Cortex of kidney (tissue), 1 donor: ENCODE measurements at places on chromosomes 13 and 19.

- DNase-seq: no peak
Observed at GRCh38 chr13:79395881-79396280, 10.2 kb downstream of the RBM26 start.

DNA sequence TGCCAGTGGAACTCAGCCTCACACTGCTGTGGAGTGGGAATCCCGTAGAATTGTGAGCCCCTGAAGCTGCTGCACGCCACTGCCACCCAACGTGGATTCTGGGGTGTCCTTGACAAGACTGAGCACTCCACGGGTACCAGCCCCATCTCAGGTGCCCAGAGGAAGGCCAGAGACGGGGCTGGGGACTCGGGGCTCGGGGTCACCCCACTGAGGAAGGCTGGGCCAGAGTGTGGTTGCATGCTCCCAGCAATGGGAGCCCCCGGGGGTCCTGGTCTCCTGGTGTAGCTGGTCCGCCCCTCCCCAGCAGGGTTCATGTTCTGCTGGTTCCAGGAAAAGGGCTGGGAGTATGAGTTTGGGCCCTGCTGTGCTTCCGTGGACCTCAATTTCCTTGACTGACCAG is 15.2 kb downstream of the DAPK3 start:
- no peak for DNase-seq

DNA sequence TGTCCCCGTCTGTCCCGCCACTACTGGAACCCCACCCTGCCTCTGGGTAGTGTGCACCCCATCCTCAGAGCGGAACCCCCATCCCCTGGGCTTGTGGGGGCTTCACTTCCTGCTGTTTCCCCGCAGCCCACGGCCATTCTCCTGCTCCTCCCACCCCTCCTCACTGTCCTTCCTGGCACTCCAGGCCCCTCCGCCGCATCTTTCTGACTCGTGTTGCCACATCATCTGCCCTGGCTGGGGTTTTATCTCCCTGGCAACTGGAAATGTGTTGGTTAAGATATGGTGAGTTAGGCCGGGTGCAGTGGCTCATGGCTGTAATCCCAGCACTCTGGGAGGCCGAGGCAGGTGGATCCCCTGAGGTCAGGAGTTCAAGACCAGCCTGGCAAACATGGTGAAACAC is 37.3 kb downstream of the KDM4B start:
- no peak for DNase-seq

DNA sequence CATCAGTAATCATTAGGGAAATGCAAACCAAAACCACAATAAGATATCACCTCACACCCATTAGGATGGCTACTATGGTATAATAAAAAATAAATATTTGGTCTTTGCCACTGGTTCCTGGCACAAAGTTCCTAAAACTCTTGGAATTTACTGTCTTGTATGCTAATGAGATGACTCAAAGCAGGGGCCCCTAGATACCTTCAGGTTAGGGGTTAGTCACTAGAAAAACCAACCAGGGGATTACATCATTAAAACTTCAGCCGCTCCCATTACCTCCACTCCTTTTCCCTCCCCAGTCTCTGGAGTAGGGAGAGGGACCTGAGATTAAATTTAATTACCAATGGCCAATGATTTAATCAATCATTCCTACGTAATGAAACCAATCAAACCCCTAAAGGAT is 49.6 kb downstream of the THSD1 start:
- no peak for DNase-seq

GRCh38 chr19:4064496-4065260 is 2.0 kb downstream of the ZBTB7A start:
- no peak for DNase-seq

- DNase-seq: no peak
Observed at GRCh38 chr13:59374691-59375090, 789.0 kb downstream of the DIAPH3 start.
